Hematopoietic multipotent progenitor cell (in vitro differentiated cells): ENCODE measurements at places on chromosomes 6 and 20. TPM values are rescaled to one million over a fixed set of nuclear protein-coding genes. Genes with fewer than 3 reads are reported as not detected.

Gene PROKR2
- not detected for total RNA-seq

Gene PCSK2
- total RNA-seq, result under 0.01 TPM

Gene MICB
- total RNA-seq, result 15.1 TPM

Gene SLPI
- total RNA-seq, result not detected

Gene SLC17A2
- not detected for total RNA-seq

Gene GGT7
- 12.9 TPM for total RNA-seq

Gene AKAP12
- 0.27 TPM for total RNA-seq

Gene CGA
- total RNA-seq, result not detected

Gene DDR1
- total RNA-seq, result 3.0 TPM

Gene PNLDC1
- total RNA-seq, result not detected

Gene GABRR2
- total RNA-seq, result 0.27 TPM

Gene IL17A
- under 0.01 TPM for total RNA-seq

Gene VPS16
- total RNA-seq, result 58.2 TPM

Gene ASXL1
- 51.4 TPM for total RNA-seq

Gene BIRC7
- not detected for total RNA-seq

Gene HLA-DOA
- 209 TPM for total RNA-seq

Gene SLC25A27
- 5.7 TPM for total RNA-seq

Gene BEND6
- 0.27 TPM for total RNA-seq

Gene PLCB4
- total RNA-seq, result 11.0 TPM

Gene WFDC10B
- not detected for total RNA-seq

Gene POM121L2
- total RNA-seq, result not detected

Gene OR2H1
- total RNA-seq, result not detected

Gene SRMS
- total RNA-seq, result not detected

Gene CLDN20
- not detected for total RNA-seq

Gene LIN28B
- not detected for total RNA-seq

Gene HEBP2
- total RNA-seq, result 11.6 TPM

Gene TRIM31
- total RNA-seq, result not detected

Gene OOEP
- 0.27 TPM for total RNA-seq

Gene RSPO4
- not detected for total RNA-seq
